ENCODE measurements at places on chromosomes 4 and X.
A peak's percentile ranks its signal among the peaks of the same experiment; 100 is the strongest.

GRCh38 chr4:82667761-82668480 is 106.1 kb upstream of the TMEM150C start:
- DNase-seq: no peak

DNA sequence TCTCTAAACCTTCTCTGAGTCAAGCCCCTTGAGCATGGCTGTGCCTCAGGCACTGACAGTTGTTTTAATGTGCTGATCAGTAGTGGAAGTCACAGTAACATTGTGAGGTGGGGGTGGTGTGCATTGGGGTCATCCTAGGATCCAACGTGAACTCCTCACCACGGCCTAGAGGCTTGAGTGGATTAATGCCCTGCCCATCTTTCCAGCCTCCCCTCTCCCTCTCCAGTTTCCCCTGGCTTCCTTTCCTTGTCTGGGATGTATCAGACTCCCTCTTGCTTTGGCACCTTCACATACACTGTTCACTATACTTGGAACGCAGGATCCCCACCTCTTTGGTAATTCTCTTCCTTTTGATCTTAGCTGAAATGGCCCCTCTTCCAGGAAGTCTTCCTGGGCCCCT is 13.3 kb upstream of the PJA1 start:
- no peak for DNase-seq

DNA sequence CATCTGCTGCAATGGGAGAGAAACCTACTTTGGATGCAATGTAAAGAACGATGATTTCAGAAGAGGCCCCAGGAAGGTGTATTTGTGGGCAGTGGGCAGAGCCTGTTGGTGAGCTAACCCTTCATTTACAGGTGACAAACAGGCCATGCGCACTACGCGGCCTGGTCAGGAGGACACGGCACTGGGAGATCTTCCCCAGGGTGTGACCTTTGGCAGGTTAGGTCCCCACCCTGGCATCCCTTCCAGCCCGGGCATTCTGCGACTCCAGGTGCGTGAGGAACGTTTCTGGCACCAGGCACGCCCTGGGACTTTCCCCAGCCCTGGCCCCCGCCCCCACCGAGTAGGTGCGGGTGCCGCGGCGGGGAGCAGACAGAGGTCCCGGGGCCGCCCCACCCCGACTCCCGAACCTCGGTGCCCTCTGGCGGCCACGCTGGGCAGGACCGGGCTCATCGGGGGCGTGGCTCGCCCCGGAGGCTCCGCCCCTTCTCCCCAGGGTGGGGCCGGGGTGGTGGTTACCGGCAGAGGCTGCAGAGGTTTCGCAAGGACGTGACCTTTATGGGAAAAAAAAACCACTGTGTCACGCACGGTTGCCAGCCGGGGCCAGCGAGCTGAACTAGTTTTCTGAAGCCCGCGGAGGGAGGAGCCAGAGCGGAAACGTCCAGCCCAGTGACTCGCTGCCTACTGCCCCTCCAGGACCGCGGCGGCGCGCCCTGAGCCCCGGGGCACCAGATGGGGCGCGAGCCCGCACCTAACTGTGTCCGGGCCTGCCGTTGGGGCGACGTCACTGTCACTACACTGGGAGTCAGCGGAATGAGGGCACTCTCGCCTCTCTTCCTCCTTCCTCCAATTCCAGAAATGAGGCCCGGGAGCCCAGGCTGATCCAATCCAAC is 5.0 kb upstream of the NYX start:
- DNase-seq: peak; percentile 75

DNA sequence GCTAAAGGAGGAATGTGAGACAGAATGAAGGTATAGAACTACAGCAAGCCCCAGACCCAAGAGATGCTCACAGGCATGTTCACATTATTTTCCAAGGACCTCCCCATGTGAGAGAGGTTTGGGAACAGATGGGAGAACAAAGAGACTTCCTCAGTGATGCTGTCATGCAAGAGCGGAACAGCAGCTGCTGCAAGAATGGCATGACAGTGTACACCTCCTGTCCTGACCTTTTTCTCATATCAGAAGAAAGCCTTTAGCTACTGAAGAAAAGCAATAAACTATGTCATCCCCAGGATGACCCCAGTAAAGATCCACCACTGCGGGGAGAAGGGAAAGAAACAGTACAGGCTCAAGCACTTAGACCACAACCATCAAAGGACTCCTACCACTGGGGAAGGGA is 7.2 kb downstream of the PRDM5 start:
- DNase-seq: no peak

- DNase-seq: no peak
Observed at GRCh38 chrX:124383354-124383753, 37.0 kb downstream of the SH2D1A start.

- DNase-seq: no peak
Observed at GRCh38 chrX:9874483-9874882, 88.3 kb downstream of the SHROOM2 start.

- no peak for DNase-seq
Observed at GRCh38 chrX:152872522-152872921, 25.3 kb upstream of the ZNF185 start.

DNA sequence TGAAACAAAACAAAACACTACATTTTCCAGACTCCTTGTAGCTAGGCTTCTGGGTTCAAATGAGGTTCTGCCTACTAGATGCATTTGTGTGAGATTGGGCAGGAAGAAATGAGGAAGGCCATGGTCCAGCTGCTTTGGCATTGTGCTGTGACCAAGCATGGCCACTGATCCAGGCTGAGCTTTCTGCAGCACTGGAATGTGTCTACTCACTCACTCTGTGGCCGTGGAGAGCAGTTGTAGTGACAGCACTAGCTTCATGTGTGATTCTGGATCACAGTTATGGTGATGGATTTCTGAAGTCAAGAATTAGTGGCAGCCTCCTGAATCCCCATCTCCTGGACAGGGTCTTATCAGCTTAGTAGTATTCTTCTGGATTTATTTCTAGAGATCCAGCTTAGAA is 358.9 kb downstream of the GPAT3 start:
- no peak for DNase-seq

- no peak for DNase-seq
Observed at GRCh38 chr4:53088152-53088551, 226.0 kb downstream of the RASL11B start.

- DNase-seq: no peak
Observed at GRCh38 chr4:56200275-56200674, 187.0 kb downstream of the AASDH start.

GRCh38 chr4:15130441-15130840 is 128.2 kb downstream of the CPEB2 start:
- no peak for DNase-seq

DNA sequence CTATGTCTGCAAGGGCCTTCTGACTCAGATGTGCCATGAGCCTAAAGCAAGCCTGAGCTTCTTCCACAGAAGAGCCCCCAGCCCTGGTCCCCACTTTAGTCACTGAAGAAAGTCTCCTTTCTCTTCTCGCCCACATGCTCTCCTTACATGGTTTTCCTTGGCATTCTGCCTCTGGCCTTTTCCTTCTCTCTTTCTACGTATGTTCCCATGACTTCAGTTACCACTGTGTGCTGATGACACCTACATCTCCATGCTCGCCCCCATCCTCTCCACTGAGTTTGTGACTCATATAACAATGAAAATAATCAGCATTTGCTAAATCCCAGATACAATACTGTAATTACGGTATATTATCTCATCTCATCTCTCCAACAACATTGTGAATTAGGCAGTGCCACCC is 149.3 kb downstream of the AMMECR1 start:
- DNase-seq: no peak

- DNase-seq: no peak
Observed at GRCh38 chr4:19993242-19993641, 258.5 kb upstream of the SLIT2 start.

- no peak for DNase-seq
Observed at GRCh38 chrX:29531336-29531735, 684.0 kb upstream of the MAGEB2 start.

DNA sequence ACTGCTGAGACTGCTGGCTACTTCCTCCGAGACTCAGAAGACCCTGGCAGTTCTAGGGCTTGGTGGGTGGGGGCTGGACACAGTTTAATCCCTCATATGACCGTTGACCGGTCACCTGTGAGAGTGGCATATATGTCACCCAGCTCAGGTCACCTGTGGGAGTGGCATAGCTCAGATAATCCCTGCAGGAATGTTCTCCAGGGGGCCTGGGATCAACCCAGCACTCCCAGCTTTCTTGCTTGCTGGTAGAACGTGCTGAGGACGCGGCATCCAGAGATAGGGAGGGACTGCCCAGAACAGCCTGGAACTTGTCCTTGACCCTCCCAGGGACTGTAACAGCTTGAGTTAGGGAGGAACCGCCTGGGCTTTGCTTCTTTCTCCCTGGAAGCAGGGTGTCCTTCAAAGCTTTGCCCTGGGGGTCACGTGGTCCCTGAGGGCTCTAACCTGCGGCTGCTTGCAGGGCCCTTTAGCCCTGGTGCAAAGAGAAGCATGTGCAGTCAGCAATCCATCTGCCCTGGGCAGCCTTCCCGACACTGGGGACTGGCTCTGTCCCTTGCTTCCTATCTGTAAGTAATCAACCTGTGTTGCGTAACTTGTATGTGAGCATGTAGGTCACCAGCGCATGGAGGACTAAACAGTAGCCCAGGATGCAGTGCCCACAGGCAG is 55.3 kb downstream of the ZFYVE28 start:
- no peak for DNase-seq

- no peak for DNase-seq
Observed at GRCh38 chrX:50813843-50814661, at the start of gene SHROOM4. Gene SHROOM4 (minus strand): TSS chrX:50814194. CDS start chrX:50814018, 176 bp downstream.

- DNase-seq: no peak
Observed at GRCh38 chr4:37745946-37746345, 59.8 kb upstream of the RELL1 start.

GRCh38 chr4:47736555-47736954 is 101.3 kb downstream of the CORIN start:
- no peak for DNase-seq

DNA sequence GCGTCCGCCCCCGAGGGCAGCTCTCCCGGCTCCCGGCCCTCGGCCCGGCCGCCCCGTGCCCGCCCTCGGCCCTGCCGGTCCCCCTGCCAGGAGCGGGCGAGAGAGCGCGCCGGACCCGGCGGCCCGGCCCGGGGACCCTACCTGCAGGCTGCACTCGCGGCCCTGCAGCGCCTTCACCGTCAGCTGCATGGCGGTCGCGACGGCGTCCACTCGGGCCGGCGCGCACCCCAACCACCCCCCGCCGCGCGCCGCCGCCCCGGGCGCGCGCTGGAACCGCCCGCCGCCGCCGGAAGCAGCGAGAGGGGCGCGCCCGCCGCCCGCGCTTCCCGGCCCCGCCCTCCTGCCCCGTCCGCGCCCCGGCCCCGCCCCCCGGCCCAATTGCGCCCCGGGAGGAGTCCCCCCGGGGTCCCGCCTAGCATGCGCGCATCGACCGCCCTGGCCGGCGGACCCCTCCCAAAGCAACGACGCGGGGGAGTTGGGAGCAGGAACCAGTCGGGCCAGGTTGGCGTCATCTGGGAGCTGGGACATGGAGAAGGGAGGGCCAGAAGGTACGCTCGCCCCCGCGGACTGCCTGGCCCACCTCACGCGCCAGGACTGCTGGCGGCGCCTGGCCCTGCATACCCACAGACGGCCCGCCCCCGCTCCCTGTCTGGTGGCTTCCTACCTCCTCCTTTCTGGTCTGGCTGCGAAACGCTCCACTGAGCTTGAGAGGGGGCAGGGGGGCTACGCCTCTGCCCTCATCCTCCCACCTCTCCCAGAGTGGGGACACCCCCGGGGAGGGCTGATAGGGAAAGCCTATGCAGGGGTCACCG is at the start of gene UBL4A:
Gene UBL4A (minus strand): TSS at position 220 of the 812 bp plus-strand sequence. CDS start 31 bp downstream, at position 189.
- DNase-seq: peak; percentile 26

- no peak for DNase-seq
Observed at GRCh38 chr4:163380703-163381102, 37.0 kb downstream of the NPY5R start.

DNA sequence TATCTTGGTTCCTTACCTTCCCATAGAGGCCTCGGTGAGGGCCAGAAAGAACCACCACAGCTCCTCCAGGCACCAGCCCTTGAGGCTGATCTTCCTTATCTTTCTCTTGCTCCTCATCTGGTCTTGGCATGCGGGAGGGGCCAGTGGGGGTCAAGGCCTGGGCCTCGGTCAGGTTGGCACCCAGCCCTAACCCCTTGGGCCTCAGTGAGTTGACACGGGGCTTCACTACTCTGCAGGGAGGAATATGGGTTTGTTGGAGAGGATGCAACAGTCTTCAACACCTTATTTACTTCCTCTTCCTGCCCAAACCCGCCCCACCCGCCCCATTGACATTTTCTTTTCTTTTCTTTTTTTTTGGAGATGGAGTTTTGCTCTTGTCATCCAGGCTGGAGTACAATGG is 6.0 kb downstream of the GPKOW start:
- no peak for DNase-seq

DNA sequence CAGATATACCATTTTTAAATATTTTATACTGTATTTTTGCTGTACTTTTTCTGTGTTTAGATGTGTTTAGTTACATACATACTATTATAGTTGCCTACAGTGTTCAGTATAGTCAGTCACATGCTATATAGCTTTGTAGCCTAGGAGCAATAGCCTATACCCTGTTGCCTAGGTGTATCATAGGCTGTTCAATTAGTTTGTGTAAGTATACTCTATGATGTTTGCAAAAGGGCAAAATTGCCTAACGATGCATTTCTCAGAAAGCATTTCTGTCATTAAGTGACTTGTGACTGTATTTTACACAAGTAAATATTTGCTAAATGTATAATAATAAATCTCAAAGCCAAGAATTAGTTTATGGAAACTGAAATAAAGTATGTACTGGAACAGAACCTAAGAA is 9.5 kb downstream of the ETFDH start:
- DNase-seq: no peak

GRCh38 chr4:883377-884095 is 48.6 kb downstream of the GAK start:
- no peak for DNase-seq

- DNase-seq: no peak
Observed at GRCh38 chrX:39726771-39727170, 371.0 kb downstream of the BCOR start.

DNA sequence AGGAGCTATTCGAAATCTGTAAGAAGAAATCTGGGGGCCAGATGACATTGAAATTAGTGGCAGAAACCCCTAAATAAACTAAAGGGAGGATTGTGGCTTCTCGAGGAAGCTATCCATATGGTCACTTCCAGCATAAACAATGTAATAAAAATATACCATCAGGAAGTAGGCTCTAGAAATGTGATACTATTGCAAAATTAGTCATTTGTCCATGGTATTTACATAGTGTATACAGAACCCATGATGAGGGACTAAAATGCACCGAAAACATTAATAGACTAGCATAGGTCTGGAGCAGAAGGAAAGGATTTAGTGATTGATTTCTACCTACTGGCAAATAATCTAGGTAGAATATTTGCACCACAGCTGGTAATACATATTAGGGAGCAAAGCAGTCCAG is 1344.0 kb downstream of the FSTL5 start:
- DNase-seq: no peak

- DNase-seq: no peak
Observed at GRCh38 chr4:110266136-110266535, 67.7 kb upstream of the ELOVL6 start.

- no peak for DNase-seq
Observed at GRCh38 chr4:1239141-1239949, 9.6 kb downstream of the CTBP1 start.

- DNase-seq: no peak
Observed at GRCh38 chrX:85517994-85518718, 138.7 kb upstream of the POF1B start.

- no peak for DNase-seq
Observed at GRCh38 chr4:113069212-113069892, 19.9 kb downstream of the ANK2 start.

GRCh38 chrX:139156356-139156755 is 374.2 kb upstream of the F9 start:
- no peak for DNase-seq

GRCh38 chrX:129804806-129805205 is 25.1 kb downstream of the SASH3 start:
- DNase-seq: no peak

- no peak for DNase-seq
Observed at GRCh38 chr4:68654946-68655721, 15.3 kb downstream of the UGT2B15 start.
